ENCODE measurements at places on chromosomes 1 and 21.

DNA sequence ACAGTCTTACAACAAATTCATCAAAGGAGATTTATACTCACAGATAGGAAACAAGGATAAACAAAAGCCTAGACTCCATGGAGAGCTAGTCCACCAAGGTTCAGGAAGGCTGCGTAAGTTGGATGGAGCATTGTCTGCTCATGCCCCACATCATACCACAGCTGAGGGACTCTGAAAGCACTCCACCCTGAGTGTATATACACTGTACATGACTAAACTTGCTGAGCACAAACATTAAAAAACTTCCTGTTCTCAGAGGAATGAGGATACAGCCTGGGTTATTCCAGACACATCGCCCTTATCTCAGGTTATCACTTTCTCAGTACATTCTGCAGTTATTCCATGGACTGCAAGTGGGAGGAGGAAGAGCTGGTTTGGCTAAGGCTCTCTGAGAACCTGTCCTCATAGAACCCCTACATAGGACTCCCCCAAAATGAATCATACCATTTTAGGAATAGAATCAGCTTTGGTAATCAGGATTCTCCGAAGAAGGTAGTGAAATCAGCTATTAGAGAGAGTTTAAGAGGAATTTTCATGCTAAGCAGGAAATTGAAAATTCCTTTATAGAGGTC is 58.0 kb upstream of the PRMT6 start:
- no peak for DNase-seq

DNA sequence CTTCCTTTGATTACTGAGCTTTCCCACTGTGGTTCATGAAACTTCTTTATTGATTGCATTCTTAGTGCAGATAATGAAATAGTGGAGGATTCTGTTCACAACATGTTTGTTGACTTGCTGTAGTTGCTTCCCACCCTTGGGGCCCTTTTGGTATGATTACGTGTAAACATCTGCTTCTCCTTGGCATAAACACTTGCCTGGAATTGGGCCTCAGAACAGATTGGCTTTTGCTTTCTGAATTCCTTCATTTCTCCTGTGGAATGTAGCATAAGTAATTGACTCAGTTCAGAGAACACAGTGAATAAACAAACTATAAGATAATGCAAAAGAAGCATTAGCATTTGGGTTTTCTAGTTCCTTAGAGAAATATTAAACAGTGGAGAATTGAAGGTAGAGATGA is 59.5 kb upstream of the LAMC2 start:
- DNase-seq: no peak

DNA sequence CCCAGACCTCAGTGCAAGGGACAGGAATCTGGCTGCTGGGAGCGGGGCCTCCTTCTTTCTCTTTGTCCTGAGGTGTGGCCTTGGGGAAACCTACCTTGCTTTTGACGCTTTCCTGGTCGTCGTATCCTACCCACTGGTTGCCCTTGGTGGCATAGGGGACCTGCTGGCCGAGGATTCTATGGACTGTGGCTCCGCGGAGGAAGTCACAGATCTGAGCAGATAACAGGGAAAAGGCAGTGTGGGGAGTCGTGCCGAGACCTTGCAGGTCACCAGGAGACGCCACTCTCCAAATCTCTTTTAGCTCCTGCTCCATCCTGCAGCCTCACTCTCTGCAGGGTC is 4.0 kb upstream of the MYBPH start:
- DNase-seq: no peak

DNA sequence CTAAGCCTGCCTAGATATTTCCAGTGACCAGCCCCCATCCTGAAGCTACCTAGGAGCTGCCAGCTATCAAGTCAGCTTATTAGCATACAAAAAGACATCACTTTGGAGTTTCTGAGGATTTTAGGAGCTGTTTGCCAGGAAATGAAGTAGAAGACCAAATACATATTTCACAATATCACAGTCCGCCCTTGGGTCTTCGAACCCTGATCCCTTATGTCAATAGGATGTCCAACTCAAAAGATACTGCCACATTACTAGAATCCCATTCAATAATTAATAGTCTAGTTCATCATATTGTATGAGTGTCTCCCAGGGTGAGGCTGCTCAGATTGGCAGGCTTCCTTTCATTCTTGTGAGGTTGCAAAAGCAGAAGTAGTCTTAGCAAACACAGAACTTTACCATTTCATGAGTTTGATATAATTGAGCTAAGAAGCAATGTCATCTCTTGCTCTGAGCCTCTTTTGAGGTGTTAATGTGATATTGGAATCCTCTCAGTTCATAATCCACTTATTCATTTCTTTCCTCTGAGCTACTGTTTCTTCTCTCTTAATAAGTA is 13.6 kb downstream of the IPO9 start:
- no peak for DNase-seq

- no peak for DNase-seq
Observed at GRCh38 chr1:33392206-33392605, 38.7 kb downstream of the PHC2 start.

DNA sequence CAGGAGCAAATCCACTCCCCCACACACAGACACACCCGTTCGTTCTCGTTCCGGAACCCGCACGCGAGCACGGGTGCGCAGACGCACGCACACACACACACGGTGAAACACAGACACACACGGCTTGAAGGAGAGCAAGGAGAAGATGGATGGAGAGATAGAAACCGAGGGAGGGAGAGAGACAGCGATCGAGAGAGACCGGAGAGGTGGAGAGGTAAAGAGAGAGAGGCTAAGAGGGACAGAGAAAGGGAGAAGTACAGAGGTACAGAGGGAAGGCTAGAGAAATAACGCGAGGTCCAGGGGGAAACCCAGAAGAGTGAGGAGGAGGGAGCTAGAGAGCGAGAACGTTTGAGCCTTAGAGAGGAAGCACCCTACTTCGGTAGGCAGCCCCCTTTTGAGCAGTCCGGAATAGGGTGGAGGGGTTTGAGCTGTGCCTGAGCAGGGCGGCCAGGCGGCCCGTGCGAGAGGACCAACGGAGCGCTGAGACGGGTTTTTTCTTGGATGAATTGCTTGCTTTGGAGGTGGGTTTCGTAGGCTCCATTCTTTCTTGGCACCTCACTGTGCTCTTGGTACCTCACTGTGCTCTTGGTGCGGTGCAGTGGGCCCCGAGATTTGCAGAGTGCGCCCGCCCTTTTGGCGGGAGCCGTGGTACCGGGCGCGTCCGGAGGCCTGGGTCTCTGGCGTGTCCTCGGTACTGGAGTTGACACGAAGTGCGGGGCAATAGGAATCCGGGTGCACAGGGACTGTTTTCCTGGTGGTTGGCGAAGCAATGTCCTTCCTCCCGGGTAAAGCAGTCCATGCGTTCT is 88.4 kb upstream of the RHOU start:
- DNase-seq: peak; percentile 46

DNA sequence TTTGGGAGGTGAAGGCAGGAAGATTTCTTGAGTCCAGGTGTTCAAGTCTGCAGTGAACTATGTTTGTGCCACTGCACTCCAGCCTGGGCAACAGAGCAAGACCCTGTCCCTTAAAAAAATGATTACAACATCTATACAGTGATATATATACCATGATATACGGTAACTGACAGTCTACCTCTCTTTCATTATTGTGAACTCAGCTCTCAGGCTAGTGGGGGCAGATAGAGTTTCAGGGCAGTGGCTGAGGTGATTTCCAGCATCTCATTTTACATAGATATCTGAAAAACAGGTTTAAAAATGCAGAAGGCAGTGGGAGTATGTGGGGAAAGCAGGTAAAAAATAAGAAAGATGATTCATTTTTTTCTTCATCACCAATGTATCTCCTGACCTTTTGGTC is 8.1 kb upstream of the NTNG1 start:
- no peak for DNase-seq

DNA sequence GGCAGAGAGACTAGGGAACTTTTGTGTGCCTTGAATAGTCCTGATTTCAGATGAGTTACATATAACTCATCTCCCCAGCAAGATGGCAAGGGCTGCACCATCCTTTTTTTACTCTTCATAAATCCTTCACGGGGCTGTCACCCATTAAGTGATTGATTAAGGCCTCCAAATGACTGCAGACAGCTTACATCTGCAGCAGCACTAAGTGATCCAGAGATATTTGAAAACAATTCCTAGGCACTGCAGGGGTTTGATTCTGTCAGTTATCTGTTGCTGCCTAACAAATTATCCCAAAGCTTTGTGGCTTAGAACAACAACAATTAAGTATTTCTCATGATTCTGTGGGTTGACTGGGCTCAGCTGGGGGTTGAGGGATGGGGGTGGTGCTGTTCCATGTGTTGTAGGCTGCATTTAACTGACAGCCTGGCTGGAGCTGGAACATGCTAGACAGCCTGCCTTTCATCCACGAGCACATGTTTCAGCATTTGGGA is 19.3 kb downstream of the TEX38 start:
- no peak for DNase-seq

DNA sequence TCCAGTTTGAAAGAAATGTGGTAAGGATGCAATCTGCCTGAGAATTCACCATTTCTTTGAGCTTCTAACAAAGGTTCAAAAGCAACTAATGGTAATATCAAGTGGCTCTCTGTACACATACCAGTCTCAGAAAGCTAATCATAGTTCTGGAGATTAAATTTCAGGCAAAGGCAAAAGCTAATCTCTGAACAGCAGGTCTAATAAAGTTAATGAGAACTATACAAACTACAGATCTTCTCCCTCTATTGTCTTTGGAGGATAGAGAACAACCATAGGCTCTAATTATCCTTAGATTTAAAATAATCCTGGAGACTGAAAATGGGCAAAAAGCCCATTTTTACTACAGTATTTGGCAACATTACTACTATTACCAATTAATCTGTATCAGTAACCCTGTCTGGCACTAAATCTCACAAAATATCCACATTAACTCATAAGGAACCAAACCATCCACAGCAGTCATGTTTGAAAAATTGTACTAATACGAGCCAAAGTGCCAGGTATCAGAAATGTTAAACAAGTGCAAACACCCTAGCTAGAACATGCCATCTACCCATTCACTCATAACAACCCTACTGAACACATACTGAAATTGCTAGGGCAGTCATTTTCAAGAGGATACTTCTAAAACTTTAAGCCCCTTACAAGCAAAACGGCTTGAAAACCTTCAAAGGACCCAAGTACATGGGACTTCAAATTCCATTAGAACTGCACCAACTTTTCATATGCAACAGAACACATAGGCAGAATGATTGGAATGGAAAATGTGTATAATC is 4.8 kb downstream of the DIPK1A start:
- DNase-seq: no peak

DNA sequence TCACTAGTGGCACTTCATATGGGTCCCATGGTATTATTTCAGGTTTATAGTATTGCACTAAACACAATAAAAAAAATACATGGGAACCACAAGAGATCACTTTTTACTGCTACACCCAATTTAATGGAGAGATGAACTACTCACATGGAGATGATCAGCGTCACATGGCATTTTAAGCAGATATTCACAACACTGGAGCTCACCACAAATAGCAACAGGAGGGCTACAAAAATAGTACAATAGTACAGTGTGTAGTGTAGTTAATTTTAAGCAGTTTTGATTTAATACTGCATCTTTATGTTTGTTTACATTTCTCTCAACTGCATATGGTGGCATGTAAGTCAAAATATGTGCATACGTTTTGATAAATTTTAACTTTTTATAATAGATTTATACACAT is 31.0 kb downstream of the SNX7 start:
- no peak for DNase-seq

DNA sequence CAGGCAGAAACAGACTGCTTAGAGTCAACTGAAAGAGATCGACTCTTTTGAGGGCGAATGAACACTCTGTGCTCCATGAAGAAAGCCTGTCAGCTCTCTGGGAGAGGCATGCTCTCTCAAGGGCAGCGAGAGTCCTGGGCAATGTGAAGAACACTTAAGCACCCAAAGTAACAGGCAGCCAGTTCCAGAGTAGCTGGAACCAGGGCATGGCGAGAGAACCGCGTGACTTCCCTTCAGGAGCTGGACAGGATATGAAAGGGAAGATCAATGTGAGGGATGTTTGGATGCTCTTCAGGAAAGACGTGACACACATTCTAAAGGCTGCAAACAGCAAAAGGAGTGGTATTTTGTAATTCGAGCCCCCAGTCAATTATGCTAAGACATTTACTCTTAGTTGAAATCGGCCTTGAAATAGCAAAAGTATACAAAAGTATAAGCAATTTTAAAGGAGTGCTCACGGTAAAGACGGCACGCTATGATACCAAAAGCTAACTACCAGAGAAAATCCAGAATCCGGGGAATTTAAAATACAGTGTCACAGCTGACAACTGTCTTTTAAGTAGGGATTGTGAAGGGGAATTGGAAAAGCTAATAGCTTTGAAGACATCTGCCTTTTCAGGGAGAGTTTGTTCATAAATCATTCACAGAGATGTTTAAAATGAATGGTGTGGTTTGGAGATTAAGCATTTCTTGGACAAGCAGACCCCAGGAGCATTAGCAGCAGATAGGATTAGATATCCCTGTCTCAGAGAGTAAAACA is 20.8 kb downstream of the ADAMTS5 start:
- DNase-seq: no peak

- DNase-seq: no peak
Observed at GRCh38 chr1:154712166-154712810, 104.3 kb upstream of the ADAR start.

GRCh38 chr1:21663951-21664805 is 5.0 kb downstream of the RAP1GAP start:
- DNase-seq: no peak

DNA sequence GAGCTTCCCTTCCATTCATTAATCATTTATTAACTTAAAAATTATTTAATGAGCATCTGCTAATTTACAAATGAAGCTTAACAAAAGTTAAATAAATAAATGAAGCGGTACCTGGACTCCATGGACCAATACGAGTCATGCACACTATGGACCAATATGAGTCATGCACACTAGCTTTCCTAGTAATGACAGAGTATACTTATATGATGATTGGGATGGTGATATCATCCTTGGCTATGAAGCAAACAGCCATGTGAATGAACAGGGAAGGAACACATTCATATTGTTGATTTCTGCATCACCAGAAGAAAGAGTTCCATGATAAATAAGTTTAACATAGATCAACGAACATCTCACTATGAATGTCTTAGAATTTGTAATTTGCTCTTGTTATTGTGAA is 109.9 kb downstream of the SPAG17 start:
- DNase-seq: no peak

GRCh38 chr1:41875487-41875886 is 43.2 kb downstream of the HIVEP3 start:
- DNase-seq: no peak

DNA sequence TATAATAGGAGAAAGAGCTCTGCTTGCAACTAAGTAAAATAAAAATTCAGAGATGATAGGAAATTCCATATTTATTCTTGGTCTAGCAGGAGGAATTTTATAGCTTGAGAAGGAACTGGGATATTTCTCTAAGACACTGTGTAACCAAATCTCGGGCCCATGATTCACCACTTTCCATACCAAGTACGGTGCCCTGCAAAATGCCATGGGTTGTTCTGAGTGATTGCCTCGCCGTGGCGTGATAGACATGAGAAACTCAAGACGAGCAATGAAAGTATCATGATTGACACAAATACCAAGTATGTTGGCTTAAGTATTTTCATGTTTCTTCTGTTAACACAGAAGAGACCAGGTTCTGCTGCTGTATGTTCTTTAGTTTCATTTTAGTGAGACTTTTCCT is 167.2 kb downstream of the LMO4 start:
- DNase-seq: no peak

GRCh38 chr1:209751627-209752231 is 4.1 kb upstream of the TRAF3IP3 start:
- no peak for DNase-seq

Measured in naive thymus-derived CD4-positive, alpha-beta T cell (primary cell).